ENCODE measurements at places on chromosomes 12 and 14. TPM values are rescaled to one million over a fixed set of nuclear protein-coding genes. Genes with fewer than 3 reads are reported as not detected.

The LRFN5 gene
- total RNA-seq = 4.9 TPM

The C12orf50 gene
- total RNA-seq = 0.17 TPM

The INSM2 gene
- total RNA-seq = not detected

The KRT75 gene
- not detected for total RNA-seq

Data from smooth muscle cell of trachea (primary cell).